ENCODE measurements at places on chromosomes 4 and X. TPM values are rescaled to one million over a fixed set of nuclear protein-coding genes. Genes with fewer than 3 reads are reported as not detected.

GRCh38 chr4:80271801-80272200 lies 5.3 kb downstream of the FGF5 start:
- no peak for DNase-seq

GRCh38 chrX:14398725-14399124 lies 130.6 kb upstream of the GLRA2 start:
- DNase-seq: no peak

- DNase-seq: no peak
These were observed 56.6 kb downstream of the CNOT6L start for GRCh38 chr4:77762531-77762930.

GRCh38 chr4:53511014-53511413 lies 80.3 kb downstream of the LNX1 start:
- no peak for DNase-seq

DNA sequence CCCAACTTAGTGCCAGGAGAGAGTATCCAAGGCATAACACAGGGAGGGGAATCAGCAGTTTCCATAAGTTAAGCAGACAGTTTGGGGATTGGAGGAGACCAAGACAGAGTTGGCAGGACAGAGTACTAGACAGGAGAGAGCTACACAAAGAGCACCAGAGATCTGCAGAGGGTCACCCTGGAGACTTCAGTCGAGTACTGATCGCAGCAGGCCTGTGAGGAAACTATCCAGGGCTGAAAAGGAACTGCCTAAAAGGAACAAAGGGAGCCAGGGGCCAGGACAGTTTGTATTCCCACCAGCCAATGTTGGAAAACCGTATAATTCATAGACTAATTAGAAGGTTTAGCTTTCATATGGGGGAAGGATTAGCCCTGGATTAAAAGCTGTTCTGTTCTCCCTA lies 80.6 kb upstream of the ENPP6 start:
- DNase-seq: no peak

DNA sequence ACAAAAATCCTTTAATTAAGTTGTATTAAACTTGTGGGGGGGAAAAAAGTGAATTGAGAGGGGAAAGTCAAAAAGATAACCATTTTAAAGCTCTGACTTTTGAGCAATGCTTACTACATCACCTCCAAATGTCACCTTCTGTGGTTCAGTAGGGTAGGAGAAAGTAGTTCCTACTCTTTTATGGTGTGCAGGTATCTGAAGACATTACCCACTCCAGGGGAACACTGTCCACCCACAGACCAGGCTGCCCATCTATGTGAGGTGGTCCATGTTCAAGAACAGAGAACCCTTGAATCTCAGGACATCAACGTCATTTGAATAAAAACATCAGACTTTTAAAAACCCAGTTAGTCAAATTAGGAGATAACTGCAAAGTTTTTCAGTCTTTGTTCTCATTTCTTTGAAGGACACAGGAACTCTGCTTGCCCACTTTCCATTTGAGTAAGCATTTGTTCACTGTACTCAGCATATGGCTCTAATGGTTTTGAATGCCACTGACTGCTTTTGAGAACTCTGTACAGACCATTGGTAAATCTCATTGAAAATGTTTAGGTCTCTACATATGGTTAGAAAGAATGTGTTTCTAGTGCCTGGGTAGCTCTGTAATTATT lies 18.4 kb downstream of the NMU start:
- DNase-seq: no peak

- DNase-seq: no peak
These were observed 51.1 kb downstream of the C4orf51 start for GRCh38 chr4:145731028-145731427.

GRCh38 chr4:162229670-162230069 lies 65.9 kb upstream of the FSTL5 start:
- no peak for DNase-seq

- no peak for DNase-seq
These were observed 118.1 kb upstream of the TLR3 start for GRCh38 chr4:185950891-185951290.

- DNase-seq: no peak
These were observed 5.2 kb downstream of the RPS4X start for GRCh38 chrX:72271812-72272211.

Gene PDZD4
- total RNA-seq: 4.8 TPM

Gene PRDX4
- total RNA-seq: 151 TPM

Gene PCDH7
- 17.2 TPM for total RNA-seq

Gene HTN3
- not detected for total RNA-seq

Gene NWD2
- total RNA-seq: 0.05 TPM

Gene SPATA4
- 0.93 TPM for total RNA-seq

Gene SLITRK2
- 16.0 TPM for total RNA-seq

Gene RAP1GDS1
- 24.4 TPM for total RNA-seq

Gene ARMCX1
- total RNA-seq: 31.6 TPM

Gene MAGEA9B
- not detected for total RNA-seq

Data from progenitor cell of endocrine pancreas (in vitro differentiated cells).